ENCODE measurements at places on chromosomes 12 and 14.

DNA sequence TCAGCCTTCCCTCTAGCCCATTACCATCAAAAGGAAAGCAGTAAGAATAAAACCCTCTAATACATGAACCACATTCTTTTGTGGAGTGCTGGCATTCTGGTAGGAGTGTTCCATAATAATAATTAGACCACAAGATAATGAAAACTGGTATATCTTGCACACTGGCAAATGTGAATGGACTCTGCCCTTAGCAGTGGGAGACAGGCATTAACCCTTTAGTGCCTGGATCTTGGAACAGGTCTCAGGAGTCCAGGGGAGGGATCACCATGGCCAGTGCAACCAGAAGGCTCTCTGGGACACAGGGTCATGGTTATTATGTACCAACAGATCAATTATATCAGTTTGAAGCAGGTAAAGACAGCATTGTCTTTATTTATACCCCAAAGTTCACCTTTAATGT is 387.5 kb upstream of the TMPO start:
- DNase-seq: no peak

- no peak for DNase-seq
These were observed 839.1 kb upstream of the FOXG1 start for GRCh38 chr14:27927519-27927918.

DNA sequence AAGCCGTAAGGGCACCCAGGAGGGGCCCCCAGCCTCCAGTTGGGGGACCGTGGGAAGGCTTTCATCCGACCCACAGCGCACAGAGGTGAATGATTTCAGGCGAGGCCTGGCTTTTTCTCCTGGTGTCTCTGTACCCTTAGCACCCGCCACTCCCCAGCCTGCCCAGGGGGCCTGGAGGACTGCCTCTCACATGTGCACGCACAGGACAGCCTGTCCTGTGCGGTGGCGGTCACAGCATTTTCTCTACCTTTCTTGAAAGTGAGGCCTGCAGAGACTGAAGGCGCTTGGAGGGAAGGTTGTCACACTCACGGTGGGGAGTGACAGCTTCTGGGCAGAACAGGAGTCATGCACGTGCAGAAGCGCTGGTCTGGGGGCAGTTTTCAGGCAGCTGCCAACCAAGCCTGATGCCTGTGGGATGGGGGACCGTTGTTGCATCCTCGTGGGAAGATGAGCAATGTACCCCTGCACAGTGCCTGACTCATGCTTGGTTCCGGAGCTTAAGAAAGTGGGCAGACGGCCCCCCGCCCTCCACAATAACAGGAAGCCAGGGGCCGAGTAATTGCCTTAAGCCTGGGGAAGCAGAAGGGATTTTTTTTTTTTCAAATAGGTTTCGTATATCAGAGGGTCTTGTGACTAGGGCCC is 148.1 kb downstream of the TSPAN9 start:
- peak; percentile 94 for DNase-seq

DNA sequence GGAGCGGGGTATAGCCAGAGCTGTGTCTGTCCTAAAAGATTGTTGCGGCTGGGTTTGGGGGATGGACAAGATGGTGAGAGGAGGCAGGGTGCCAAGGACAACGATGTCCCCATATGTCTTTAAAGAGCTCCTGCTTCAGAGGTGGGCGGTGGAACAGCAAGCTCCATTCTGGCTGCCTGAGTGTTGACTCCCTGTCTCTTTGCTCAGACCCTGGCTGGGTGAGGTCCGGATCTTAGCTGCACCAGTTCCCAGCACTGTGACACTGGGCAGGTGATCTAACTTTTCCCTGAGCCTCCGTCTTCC is 8.3 kb upstream of the WSCD2 start:
- DNase-seq: no peak

DNA sequence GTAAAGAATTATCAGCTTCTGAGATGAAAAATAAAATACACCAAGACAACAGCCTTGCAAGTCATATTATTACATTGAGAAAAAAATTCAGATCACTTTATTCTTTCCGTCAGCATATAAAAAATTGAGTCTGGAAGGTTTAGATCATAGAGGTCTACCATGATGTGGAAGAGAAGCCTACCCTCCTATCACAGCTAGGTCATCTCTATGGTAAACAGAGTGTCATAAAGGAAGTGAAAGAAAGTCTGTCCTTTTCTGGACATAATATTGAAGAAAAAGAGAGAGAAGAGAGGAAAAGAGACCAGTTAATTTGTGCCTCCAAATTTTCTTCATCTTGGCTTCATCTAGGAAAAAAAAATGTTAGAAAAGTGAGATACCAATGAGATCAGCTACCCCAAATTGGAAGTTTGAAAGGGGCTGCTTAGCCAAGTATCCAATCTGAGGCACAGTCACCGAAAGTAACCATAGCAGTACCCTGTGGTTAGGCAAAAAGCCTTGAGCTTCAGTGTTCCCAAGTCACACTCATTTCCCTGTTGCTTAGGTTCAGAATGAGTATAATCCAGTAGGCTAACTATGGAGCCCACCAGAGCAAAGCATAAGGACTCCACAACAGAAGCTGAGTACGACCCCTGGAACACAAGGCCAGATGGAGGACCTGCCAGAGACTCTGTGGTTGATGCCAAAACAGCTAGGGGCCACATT is 38.1 kb downstream of the DUSP6 start:
- DNase-seq: no peak

DNA sequence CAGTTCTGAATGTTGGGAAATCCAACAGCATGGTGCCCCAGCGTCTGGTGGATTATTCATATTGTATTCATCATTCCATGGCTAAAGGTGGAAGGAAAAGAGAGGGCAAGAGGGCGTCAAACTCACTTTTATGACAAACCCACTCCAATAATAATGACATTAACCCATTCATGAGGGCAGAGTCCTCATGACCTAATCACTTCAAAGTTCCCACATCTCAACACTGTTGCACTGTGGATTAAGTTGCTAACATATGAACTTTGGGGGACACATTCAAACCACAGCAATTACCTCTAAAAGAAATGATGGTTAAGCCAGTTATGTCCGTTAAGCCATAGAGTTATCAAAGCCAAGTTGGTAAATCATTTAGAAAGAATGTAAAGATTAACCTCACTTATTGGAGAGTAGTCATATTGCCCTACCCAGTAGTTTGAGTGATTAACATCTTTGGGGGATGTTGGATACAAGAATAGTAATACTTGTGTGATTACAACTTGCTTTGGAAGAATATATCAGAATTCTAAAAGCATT is 212.4 kb upstream of the FLRT2 start:
- peak; percentile 27 for DNase-seq

DNA sequence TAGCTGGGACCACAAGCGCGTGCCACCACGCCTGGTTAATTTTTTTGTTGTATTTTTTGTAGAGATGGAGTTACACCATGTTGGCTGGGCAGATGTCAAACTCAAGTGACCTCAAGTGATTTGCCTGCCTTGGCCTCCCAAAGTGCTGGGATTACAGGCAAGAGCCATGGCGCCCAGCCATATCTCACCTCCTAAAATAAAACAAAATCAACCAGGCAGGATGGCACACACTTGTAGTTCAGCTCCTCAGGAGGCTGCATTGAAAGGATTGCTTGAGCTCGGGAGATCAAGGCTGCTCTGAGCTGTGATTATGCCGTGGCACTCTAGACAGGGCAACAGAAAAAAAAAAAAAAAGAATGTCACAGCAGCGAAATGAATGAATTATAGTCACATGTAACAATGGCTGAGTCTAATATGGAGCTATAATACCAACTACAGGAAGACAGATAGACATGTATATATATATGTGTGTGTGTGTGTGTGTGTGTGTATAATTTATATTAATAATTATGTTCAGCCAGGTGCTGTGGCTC is 19.3 kb upstream of the TMEM120B start:
- no peak for DNase-seq

DNA sequence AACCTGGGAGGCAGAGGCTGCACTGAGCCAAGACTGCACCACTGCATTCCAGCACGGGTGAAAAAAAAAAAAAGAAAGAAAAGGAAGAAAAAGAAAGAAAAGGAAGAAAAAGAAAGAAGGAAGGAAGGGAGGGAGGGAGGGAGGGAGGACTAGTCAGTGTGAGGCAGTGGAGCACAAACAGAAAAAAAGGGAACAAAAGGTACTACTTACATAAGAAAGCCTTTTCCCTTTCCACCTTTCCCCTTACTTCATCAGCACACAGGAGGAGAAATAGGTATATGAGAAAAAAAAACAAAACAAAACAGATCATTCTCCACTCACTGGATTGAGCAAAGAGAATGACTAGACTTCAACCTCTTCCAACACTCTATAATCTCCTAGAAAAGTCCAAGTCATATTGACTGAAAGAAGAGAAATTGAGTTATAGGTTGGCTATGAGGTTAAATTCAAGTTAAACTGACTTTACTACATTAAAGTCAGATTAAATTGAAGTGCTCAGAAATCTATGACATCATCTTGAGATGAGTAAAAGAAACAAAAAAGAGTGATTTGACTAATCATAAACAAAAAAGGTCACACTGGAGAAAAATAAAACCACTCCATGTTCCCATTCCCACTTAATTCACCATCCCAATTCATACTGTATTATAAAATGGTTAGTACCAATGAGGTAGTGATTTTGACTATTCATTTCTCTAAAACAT is 43.6 kb downstream of the NOVA1 start:
- no peak for DNase-seq

Data from iris pigment epithelial cell (primary cell).